ENCODE measurements at places on chromosomes 4 and X.
A peak's percentile ranks its signal among the peaks of the same experiment; 100 is the strongest.

DNA sequence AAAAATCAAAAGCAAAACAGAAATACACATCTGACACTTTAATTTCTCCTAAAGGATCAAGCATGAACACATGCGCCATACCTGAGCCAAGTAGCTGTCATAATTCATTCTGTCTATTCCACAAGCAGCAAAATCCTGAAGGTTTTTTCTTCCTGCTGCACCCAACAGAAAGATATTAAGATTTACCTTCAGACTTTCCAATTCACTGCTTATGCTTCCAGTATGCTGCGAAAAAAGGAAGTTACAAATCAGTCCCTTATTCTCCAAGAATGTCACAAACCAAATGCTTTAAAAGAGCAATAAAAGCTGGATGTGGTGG is 29.2 kb upstream of the FGFBP2 start:
- DNase-seq, result no peak

- peak; percentile 63 for DNase-seq
These were observed 583 bp downstream of the ABHD18 start for GRCh38 chr4:127965803-127966175.

DNA sequence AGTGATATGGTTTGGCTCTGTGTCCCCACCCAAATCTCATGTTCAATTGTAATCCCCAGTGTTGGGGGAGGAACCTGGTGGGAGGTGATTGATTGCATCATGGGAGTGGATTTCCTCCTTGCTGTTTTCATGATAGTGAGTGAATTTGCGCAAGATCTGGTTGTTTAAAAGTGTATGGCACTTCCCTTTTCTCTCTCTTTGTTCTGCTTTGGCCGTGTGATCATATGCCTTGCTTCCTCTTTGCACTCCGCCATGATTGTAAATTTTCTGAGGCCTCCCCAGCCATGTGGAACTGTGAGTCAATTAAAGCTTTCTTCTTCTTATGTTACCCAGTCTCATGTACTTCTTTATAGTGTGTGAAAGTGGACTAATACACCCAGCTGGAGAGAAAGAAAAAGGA is 113.0 kb upstream of the AADAT start:
- DNase-seq, result no peak

- DNase-seq, result no peak
These were observed 71.5 kb downstream of the PPP4R3C start for GRCh38 chrX:27391623-27392022.

DNA sequence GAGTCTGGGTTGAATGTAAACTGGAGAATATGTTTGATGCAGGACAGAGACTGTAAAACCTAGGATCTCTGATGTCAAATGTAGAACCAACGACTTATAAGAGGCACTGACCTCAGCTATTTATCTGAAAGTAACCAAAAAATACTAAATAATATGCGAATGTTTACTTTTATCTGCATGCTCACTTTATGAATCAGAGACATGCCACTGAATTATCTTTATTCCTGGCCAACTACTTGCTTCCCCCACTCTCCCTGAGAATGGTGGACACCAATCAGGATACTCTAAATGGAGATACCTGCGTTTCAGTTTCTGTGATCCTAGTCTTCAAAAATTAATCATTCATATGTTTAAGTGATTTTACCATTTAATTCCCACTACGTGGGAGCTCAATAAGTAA is 1038.4 kb upstream of the PABPC4L start:
- no peak for DNase-seq

DNA sequence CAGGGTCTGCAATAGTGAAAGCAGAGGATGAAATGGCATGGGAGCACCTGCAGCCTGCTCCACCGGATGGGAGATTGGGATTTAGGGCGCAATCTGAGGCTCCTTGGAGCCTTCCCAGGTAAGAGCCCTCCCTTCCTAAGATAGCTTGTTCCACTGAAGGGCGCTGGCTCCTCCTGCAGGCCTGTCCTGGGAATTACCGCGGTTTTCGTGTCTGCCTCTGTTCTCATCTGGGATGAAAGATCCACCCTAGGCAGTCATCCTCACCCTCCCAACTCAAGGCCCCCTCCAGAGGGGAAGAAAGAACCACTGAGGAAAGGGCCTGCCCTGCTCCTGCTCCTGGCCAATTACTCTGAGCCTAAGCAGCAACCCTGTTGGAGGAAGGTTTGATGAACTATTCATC is 547.5 kb downstream of the SMARCA1 start:
- DNase-seq, result peak; percentile 49

DNA sequence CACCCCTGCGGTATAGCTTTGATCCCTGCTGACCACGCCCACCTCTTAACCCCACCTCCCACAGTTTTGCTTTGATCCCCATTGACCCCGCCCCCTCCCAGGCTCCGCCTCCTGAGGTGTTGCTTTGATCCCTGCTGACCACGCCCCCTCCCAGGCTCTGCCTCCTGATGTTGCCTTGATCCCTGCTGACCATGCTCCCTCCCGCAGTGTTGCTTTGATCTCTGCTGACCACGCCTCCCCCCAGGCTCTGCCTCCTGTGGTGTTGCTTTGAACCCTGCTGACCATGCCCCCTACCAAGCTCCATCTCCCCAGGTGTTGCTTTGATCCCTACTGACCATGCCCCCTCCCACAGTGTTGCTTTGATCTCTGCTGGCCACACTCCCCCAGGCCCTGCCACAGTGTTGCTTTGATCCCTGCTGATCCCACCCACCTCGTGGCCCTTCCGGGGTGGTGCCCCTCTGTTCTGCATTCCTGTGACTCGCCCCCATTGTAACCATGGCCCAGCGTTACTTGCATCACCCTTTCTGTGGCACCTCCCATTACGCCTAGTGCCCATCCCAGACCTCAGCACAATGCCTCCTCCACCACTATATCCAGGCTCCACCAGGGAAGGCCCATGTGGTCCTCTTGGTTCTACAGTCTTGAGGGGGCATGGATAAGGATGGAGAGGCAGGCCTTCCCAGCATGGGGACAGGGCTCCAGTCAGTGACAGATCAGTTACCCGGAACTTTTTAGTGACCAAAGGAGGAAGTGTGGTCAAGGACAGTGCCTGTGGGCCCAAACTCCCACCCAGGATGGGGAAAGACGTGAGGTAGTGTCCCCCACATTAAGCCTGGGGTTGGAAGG is 70.8 kb downstream of the ADRA2C start:
- DNase-seq, result peak; percentile 36

- DNase-seq, result no peak
These were observed 105.5 kb downstream of the ARHGAP10 start for GRCh38 chr4:147837435-147837834.

DNA sequence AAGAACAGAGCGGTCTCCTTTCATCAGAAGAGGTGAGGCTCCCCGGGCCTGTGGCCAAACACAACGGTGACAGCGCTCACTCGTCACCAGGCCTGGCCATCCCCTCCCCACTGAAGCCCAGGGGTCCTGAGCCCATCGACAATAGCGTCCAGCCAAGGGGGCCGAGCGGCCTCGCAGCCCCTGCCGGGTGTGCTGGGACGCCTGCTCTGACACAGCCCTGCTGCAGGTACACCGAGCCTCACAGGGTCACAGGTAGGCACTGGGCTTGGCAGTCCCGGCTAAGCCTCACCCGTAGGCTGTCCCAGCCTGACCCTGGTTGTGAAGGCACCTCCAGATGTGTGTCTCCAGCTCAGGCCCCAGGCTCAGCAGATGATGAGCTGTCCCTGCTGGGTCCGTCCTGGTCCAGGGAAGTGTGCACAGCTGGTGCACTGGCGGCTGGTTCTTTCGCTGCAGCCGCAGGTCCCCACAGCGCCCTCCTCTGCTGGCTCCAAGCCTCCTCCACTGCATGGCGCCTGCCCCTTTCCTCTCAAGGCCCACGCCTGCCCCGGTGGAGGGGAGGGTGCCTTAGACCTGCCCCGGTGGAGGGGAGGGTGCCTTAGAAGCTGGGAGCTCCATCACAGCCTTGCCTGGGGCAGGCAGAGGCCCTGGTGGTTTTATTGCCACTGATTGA is 21.5 kb downstream of the UVSSA start:
- no peak for DNase-seq

DNA sequence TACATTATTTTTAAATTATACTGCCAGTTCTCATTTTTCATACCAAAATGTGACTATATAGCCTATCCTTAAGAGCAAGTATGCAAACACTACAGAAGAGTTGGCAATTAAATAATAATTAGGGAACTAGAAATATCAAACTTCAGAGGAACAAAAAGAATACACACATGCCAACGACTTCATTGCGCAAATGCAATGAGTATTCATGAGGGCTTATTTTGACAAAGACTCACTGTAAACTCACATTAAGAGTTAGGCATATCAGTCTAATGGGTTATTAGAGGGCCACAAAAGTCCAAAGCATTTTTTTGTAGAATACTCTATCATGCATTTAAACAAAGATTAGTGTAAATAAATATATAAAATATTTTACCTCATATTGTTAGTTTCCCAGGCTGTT is 31.6 kb downstream of the SLC10A7 start:
- no peak for DNase-seq

DNA sequence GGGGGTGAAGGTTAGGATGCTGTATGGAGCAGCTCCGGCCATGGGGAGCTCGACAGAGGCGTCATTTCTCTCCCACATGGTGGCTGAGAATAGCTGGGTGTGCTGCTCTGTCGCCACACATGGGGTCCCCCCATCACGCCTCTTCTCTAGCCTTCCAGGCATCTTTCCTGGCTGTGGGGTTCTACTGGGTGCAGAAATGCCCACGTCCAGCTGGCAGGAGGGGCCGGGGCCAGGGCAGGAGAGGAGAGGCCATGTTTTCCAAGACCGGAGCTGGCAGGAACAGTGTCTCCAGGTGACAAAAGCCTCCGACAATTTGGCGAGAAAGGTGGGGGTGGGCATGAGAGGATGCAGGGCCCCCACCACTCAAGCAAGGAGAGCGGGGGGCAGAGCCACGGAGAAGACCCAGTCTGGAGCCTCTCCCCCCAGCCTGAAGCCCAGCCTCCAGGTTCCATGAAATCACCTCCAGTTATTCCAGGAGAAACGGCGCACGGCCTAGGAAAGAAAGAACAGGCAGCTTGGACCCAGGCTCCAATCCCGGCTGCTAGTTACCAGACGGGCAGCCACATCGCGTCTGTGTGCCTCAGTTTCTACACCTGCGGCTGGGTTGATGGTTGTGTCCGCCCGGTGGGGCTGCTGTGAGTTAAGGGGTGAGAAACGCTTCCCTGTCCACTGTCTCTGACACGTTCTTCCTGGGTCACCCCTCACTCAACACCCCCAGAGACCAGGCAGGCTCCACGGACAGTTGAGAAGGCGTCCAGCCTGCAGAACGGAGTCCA is 27.4 kb upstream of the SPON2 start:
- no peak for DNase-seq

GRCh38 chr4:73841243-73841925 is 4.9 kb downstream of the CXCL6 start:
- DNase-seq, result no peak

GRCh38 chr4:138766332-138766731 is 249.2 kb upstream of the NOCT start:
- no peak for DNase-seq

DNA sequence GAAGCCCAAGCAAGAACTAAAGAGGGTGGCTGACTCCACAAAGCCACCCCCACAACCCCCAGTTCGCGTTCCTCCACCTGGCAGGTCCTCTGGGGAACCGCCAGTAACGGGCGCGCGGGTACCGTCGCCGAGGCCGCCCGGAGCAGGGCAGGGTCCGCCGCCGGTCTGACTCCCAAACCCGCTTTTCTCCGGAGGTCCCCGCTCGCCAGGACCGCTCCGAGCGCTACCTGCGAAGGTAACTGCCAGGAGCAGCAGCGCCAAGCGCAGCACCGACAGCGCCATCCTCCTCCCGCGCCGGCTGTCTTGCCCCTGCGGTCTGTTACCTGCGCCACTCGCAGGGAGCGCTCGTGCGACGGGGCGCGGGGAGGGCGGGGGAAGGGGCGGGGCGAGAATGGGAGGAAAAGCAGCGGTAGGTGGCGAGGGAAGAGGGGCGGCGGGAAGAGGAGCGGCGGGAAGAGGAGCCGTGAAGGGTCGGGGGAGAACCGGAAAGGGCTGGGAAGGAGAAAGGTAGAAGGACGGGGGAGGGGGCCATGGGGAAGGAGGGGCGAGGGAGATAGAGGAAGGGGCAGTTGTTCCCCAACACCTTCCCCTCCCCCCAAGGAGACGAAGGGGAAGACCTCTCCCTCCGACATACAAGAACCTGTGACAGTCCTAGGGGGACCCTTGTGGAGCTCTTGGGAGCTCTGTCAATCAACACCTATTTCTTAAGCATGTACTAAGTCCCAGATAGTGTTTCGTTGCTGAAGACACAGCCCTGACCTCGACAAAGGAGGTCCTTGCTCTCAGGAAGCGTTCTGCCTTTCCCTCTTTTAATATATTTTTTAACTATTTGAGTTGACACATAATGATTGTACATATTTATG is at the start of gene SPINK2:
Gene SPINK2 (minus strand): TSS at position 321 of the 863 bp plus-strand sequence. CDS start 39 bp downstream, at position 282.
- DNase-seq, result peak; percentile 36

DNA sequence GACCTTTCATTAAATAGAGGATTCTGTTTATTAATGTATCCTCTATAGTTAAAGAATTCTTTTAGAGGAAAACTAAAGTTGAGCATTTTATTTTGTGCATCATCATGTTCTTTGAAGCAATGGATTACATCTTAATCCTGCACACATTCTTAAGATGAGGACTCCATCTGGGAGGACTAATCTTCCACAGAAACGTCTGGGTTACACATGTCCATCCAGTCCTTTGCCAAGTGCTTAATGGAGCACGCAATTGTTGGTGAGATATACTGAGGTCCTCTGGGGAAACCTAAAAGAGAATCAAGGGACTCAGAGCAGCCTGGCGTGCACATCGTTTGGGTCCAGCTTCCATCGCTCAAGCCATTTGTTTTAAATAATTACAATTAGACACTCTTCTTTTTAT is 115.1 kb upstream of the SFRP2 start:
- no peak for DNase-seq

GRCh38 chr4:186144198-186144945 is 39.9 kb downstream of the FAM149A start:
- DNase-seq, result peak; percentile 35

GRCh38 chrX:23331701-23332100 is 2.9 kb upstream of the PTCHD1 start:
- no peak for DNase-seq

- no peak for DNase-seq
These were observed 98.0 kb upstream of the NDP start for GRCh38 chrX:44071070-44071645.

- DNase-seq, result no peak
These were observed 7.6 kb downstream of the TIGD4 start for GRCh38 chr4:152771741-152772533.

DNA sequence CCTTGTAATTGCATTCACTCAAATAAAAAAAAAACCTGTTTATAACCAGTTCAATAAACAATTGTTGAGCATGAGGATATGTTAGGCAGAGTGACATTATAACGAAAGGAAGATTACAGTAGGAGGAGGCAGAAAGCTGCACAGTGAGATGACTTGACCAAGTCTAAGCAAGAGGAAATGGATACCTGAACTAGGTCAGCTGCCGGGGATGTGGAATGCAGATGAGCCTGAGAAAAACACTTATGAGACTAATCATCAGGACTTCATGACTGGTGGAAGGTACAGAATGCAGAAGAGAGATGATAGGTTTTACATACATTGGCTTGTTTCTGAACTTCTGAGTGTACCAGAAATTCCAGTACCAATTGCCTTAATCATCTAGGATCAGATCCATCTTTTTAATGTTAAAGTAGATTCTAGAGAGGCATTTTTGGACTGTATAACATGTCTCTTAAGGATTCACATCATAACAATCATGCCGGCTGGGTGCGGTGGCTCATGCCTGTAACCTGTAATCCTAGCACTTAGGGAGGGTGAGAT is 208.1 kb upstream of the PPP3CA start:
- DNase-seq, result no peak

GRCh38 chr4:81021142-81021944 is 9.2 kb upstream of the BMP3 start:
- peak; percentile 3 for DNase-seq

- no peak for DNase-seq
These were observed 23.4 kb upstream of the ENPEP start for GRCh38 chr4:110452546-110452945.
